Activated CD4-positive, alpha-beta memory T cell treated with anti-CD3 and anti-CD28 coated beads for 36 hours (primary cell): ENCODE measurements at places on chromosomes 6 and 20. TPM values are rescaled to one million over a fixed set of nuclear protein-coding genes. Genes with fewer than 3 reads are reported as not detected.

GRCh38 chr20:44856442-44856841 is 29.1 kb upstream of the YWHAB start:
- no peak for DNase-seq

GRCh38 chr6:43977404-43978111 is 149.7 kb downstream of the MRPL14 start:
- no peak for DNase-seq

DNA sequence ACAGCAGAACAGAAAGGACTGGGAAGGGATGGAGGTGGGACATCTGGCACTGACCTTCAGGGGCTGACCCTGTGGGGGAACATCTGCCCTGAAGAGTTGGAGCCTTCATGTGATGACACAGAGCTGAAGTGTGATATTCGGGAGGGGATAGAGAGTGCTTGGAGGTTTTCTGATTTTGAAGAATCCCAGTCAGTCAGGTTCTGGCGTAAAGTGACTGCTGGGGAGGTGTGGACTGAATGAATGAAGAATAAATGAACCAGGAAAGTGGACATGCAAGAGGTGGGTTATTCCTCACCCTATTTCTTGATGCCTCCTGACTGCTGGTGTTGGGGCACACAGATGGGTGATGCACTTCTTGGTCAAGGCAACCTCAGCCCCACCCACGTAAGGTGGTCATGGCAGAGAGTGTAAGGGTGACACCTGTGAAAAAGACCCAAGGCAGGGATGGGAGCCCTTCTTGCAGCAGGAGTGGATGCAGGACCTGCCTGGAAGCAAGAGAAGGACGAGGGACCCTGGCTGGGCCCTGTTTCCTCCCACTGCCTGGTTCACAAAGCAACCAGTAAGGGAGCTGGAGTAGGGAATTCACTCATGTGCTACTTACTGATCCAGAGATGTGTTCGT is 13.1 kb downstream of the MICA start:
- no peak for DNase-seq

DNA sequence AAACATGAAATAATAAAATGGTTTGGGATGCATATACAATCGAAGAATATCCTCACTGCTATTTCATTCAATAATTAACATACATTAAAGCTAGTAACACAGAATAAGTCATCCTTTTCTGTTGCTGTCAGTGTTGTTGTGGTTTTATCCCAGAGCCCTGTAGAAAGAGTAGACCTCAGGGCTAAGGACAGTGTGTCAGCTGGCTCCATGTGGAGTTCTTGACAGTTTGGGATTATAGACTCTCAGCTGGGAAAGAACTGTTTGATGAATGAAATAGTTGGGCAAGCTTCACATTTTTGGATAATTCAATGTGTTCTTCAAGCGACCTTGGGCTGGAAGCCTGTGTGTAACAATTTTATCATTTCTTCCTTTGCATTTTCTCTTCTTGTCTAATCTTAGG is 10.1 kb downstream of the UTRN start:
- DNase-seq, result no peak

GRCh38 chr6:41757271-41757670 is 10.1 kb upstream of the PGC start:
- no peak for DNase-seq

DNA sequence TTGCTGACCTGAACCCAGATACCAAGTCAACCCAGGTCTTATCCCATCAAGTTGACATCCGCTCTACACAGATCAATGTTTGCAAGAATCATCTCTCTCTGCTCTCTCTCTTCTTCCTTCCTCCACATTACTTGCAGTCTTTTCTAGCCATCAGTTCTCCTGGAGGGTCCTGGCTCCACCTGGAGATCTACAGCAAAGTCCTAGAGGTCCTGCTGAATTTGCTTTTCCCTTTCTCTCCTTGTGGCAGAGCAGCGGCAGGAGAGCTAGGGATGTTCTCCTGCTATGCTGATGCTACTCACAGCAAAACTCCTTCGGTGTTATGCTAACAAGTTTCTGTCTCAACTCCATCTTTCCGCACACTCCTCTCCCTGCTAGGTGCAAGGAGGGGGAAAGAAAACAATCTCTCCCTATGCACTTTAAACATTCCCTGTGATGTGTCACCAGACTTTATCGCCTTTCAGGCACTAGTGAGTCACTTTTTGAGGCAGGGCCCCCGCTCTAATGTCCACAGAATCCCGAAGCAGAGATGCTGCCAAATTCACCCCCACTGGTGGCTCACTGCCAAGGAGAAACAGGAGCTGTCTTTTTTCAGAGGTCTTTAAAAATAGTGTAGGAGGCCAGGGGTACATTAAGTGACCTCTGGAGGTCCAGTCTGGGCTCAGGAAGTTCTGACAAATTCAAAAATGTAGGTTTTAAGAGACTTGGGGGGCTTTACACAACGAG is 62.6 kb downstream of the FAM50B start:
- DNase-seq, result no peak

DNA sequence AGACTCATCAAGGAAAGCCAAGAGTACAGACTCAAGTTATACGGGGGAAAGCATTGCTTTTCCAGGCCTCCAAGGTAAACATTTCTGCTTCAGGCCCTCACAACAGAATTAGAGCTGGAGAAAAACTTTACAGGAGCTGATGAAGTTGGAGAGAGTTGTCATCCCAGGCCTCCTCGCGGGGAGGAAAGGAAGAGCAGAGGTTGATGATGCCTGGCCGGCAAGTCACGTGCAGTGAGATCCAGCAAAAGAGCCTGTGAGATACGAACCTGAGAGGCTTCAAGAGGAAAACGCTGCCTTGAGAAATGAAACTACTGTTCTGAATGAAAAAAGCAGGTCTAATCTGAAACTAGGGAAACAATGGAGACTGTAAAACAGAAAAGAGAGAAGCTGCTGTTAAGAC is 122.9 kb downstream of the FAM120B start:
- no peak for DNase-seq

GRCh38 chr20:8557711-8558110 is 425.6 kb downstream of the PLCB1 start:
- DNase-seq, result no peak

DNA sequence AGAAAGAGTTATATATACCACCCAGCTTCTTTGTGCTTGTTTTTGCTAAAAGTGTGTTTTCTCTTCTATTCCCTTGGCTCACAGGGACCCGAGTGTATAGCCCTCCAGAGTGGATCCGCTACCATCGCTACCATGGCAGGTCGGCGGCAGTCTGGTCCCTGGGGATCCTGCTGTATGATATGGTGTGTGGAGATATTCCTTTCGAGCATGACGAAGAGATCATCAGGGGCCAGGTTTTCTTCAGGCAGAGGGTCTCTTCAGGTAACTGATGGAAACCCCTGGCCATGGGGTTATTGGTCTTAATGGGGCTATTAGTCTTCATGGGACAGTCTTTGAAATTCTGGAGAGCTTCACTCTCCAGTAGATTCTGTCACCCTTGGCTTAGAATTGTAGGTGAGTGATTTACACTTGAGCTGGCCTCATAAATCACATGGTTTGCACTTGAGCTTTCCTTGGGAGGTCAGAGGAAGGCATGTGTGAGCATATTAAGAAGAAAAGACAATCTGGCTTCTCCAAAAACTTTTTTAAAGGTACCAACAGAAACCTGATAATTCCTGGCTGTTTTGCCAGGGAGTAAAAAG is 3.0 kb downstream of the PIM1 start:
- DNase-seq, result no peak

DNA sequence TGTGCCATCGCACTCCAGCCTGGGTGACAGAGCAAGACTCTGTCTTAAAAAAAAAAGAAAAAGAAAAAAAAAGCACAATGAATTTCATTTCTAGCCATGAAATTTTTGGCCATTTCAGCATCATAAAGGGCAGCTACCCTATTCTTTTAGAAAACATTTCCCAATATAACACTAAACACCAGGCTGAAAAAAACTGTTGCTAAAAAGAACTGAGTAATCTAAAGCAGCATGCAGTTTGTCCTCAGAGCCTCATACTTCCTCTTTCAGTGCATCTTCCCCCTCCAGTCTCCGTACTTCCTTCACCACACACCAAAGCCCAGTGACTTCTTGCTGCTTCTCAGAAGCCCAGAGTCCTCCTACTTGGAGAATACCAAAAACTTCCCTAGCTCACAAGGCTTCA is 5.6 kb upstream of the IFNGR1 start:
- DNase-seq, result no peak

DNA sequence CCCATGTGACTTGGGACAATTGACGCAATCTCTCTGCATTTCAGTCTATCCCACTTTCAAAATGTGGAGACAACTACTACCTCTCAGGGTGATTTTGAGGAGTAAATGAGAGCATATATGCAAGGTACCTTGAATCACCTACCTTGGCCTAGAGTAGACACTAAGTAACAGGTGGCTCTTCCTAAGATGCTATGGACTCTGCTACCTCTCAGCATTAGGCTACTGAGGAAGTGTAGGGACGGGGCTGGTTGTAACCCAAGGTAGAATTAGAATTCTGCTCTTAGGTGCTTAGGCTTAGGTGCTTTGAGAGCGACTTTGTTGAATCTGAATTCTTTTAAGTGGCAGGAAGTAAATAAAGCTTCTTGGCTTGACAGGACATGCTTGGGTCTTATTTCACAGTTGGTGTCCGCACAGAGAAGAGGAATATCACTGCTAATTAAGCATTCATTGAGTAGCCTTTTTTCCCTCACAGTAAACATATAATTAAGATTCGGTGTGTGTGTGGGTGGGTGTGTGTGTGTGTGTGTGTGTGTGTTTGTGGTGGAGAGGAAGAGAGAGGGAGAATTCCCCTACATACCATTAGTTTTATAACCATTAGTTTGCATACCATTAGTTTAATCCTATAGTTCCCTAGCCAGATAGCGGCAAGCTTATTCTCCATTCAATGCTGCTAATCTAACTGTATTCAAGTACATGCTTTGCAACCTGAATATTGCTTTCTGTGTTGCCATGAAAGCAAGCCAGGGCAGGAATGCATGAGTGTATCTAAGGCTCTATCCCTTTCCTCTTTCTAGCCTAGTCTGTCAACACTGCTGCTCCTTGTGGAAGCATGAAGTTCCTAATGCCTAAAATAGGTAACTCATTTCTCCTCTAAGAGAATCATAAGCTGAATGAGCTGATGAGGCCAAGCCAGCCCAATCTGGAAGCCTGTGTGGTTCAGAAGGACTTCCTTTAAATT is 112.5 kb downstream of the IPCEF1 start:
- no peak for DNase-seq

GRCh38 chr20:44651684-44652423 is at the start of gene ADA:
TSS of gene ADA (minus strand) at chr20:44651699. CDS start at chr20:44651607, 92 bp downstream.
- peak; percentile 53 for DNase-seq

GRCh38 chr6:112560651-112561050 is 213.5 kb downstream of the RFPL4B start:
- no peak for DNase-seq

GRCh38 chr20:18507218-18508191 is at the start of gene SEC23B:
TSS of gene SEC23B (plus strand) at chr20:18507940. CDS start at chr20:18510836, 2,896 bp downstream.
- DNase-seq, result peak; percentile 99

- peak; percentile 27 for DNase-seq
Observed at GRCh38 chr20:24157213-24157612, 168.6 kb upstream of the GGTLC1 start.

DNA sequence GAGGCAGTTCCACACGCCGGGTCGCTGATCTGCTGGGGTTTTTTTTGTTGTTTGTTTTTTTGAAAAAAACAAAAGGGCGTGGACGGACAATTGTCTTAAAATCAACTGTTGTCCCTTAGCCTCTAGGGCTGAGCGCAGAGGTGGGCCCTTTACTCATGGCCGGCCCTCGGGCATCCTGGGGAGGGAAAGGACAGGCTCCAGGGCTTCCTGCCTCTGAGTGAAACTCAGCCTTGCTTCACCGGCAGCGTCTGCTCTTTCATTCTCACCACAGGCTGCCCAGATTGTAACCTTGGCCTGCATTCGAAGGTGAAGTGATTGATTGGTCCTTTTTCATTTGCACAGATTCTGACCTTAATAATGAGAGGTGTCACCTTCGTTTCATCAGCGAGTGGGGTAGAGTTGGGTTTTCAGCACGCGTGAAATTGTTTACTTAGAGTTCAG is 797 bp downstream of the SMIM13 start:
- peak; percentile 70 for DNase-seq

- no peak for DNase-seq
Observed at GRCh38 chr20:33852626-33853506, 41.7 kb downstream of the CHMP4B start.

GRCh38 chr6:75130784-75131183 is 75.1 kb downstream of the COL12A1 start:
- no peak for DNase-seq

- no peak for DNase-seq
Observed at GRCh38 chr6:39411465-39411864, 89.0 kb upstream of the KCNK16 start.

DNA sequence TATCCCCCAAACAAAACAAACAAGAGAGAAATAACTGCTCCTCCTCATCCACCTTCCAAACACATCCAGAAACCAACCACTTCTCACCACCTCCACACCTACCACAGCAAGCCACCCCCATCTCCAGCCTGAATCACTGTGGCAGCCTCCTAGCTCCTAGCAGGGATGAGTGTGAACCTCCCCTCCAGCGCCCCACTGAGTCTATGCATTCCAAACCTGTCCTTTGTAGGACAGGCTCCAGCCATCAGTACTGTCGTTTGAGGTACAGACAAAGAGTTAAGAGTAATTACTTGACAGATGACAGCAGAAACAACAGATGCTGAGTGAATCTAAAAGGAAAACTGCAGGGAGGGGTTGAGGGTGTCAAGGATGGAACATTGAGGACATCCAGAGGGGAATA is 2.4 kb downstream of the METTL24 start:
- no peak for DNase-seq

- DNase-seq, result peak; percentile 47
Observed at GRCh38 chr20:24033151-24033550, 44.6 kb upstream of the GGTLC1 start.

DNA sequence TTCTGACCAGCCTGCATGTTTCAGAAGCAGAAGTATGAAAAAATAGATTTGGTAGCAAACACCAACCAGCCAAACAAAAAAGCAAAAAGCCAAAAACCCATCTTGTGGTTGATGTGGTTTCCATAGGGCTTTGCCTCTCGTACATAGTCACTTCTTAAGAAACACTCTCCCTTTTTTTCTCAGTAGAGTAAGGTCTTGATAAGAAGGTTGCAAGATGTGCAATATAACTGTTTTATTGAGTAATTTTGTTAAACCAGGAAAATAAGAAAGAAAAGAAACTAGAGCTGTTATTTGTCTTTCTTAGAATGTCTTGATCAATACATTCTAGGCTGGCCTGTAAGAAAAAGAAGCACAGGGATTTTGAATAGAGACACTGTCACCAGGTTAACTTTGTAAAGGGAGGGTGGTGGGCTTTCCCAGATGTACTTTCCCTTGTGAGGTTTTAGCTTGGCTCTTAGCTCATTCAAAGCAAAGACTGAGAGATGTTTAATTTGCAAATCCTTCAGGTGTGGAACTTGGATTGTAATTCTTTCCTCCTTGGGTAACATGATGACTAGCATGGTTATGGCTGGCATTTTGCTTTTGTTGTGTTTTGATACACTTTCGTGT is 49.7 kb downstream of the AKAP12 start:
- DNase-seq, result peak; percentile 22

- DNase-seq, result no peak
Observed at GRCh38 chr20:41367393-41367695, 726 bp upstream of the EMILIN3 start.

The F13A1 gene
- not detected for total RNA-seq

The TOX2 gene
- 2.2 TPM for total RNA-seq

The CCNC gene
- total RNA-seq, result 64.0 TPM

The CRISP2 gene
- total RNA-seq, result not detected

The C20orf202 gene
- total RNA-seq, result not detected

The BYSL gene
- 46.6 TPM for total RNA-seq

The TBXT gene
- not detected for total RNA-seq

The LY86 gene
- 0.24 TPM for total RNA-seq

The TFAP2A gene
- total RNA-seq, result not detected

The MOG gene
- not detected for total RNA-seq
